ENCODE measurements at places on chromosomes 16 and 17. TPM values are rescaled to one million over a fixed set of nuclear protein-coding genes. Genes with fewer than 3 reads are reported as not detected.

POLG2 gene
- total RNA-seq, result 14.0 TPM

- DNase-seq, result no peak
Measured at GRCh38 chr17:43465049-43465448, 18.7 kb upstream of the DHX8 start.

DNA sequence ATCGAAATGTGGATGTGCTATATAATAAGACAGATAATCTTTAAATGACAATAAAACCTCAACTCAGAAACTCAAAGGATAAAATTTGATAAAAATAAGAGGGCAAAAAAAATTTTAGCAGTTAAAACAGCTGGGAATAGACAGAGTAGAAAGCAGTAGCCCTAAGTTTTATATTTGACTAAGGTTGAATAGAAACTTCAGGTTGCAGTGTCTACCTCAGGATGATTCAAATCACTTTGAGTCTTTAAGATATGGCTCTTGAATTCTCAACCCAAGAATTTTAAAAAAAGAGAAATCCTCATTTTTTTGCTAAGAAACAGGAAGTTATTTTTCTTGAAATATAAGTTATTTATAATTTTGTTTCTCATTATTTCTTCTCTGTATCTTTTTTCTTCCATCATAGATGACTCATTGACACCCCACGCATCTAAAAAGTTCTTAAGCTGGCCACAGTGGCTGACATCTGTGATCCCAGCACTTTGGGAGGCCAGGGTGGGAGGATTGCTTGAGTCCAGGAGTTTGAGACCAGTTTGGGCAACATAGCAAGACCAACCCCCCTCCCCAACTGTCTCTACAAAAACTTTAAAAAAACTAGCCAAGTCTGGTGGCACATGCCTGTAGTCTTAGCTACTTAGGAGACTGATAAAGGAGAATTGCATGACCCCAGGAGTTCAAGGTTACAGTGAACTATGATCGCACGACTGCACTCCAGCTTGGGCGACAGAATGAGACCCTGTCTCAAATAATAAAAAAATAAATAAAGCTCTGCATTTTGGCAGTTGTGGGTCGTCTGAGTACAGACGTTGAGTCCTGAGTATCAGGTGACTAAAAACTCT, 23.9 kb downstream of the NFAT5 start:
- DNase-seq, result no peak

FN3K gene
- total RNA-seq, result 13.0 TPM

DNA sequence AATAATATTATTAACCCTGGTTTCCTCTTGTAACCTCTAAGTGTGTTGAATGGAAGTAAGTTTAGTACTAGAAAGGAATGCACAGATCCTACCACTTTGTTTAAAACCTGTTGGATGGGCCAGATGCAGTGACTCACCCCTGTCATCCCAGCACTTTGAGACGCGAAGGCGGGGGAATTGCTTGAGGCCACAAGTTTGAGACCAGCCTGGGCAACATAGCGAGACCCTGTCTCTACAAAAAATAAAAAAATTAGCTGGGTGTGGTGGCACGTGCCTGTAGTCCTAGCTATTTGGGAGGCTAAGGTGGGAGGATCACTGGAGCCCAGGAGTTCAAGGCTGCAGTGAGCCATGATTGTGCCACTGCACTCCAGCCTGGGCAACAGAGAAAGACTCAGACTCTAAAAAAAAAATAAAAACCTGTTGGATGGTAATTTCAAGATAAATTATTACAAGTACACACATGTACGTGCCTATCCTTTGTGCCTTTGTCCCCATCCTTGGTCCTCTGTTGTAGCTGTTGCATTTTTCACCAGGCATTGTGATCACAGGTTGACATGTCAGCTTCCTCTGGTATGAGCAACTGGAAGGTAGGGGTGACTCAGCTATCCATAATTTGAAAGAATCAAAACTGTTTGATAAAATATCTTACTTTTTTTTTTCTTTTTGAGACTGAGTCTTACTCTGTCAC, 30.7 kb upstream of the METTL9 start:
- DNase-seq, result no peak

MVD gene
- 51.7 TPM for total RNA-seq

SMARCD2 gene
- total RNA-seq, result 90.8 TPM

DNA sequence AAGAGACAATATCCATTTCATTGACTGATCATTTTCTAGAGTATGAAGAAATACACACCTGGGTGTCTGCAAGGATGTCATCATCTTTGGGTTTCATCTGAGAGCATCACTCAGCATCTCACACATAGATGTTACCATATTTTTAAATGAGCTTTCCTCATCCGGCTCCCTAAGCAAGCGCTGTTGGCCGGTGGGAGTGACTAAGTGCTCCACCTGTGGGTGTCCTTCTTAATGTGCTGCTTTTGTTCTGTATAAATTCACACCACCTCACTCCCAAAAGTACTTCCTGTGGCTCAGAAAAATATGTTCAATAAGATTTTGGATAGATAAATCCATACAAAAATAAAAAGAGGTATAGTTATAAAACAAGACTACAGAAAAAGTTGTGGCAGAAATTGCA, 7.4 kb downstream of the SSTR2 start:
- DNase-seq, result no peak

GRCh38 chr17:5431949-5432556, 6.9 kb downstream of the C1QBP start:
- no peak for DNase-seq

ASGR1 gene
- total RNA-seq, result 6.5 TPM

DNA sequence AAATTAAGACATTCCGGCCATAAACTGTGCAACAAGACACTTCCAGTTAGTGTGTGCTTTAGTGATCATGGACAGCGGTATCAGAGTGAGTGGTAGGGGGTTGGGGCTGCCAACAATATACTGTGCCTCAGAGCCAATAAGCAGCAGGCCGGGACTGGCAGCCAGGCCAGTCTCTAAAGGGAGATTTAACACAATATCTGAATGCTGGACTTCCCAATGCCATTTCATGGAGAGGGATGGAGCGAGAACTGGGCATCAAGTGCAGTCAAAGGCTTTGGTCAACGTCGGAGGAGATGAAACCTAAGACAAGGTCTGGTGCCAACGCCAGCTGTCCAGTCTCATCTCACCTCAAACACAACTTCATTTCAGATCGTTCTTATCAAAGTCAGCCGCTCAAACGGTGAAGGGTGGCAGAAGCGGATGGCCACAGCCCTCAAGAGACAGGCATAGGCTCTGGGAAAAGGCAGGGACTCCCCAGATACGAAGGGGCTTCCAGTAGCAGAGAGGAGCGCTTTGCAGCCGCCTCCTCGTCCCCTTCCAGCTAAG, 935 bp downstream of the USP32 start:
- peak; percentile 37 for DNase-seq

GRCh38 chr16:16105646-16106045, 117.6 kb downstream of the ABCC6 start:
- no peak for DNase-seq

DNA sequence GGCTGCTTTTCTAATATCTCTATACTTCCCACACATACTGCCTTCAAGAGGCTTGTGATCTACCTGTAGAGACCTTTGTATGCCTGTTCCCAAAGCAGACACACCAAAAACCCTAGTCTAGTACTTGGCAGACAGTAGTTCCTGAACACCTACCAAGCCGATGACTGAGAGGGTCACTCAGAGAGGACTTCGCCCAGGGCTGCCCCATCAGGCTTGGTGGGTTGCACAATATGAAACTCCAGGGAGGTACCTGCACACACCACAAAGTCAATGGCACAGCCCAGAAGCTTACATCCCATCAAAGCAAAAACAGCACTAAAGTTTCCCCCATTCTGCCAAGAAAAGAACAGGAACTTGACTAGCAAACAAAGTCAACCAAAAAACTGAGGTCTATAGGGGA, 30.3 kb downstream of the ASPA start:
- no peak for DNase-seq

- peak; percentile 65 for DNase-seq
Measured at GRCh38 chr16:75160386-75160785, 12.1 kb downstream of the ZFP1 start.

DNA sequence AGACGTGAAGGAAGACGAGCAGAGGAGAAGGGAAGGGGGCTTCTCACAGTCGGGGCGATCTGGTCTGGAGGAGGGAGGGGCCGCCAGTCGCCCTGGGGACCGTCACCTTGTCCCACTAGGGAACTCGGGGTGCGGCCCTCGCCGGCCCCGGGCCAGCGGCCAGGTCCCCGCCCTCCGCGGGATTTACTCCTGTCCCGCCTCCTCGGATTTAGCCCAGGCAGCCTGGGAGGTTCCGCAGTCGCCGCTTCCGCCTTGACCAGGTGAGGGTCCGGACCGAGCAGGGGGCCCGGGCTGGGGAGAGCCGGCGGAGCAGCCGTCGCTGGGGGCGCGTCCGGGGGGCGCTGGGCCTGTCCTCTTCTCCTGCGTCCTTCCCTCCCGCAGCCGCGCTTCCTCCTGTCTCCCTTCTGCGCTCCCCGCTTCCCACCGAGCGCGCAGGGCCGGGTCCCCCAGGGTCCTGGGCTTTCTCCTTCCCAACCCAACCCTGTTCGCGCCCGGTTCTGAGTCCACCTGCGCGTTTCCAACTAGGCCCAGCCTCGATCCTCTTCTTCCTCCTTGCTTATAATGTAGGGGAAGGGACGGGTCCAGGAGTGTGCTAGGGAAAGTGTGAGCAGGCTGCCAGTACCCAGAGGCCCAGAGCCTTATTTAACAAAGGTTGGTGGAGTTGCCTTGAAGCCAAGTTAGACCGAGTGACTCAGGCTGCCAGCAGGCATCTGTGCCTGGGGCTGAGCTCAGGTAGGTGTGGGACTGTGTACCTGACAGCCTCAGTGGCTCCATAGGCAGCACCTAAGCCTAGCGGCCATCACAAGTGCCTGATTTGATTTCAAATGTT, at the start of gene TNK1:
TNK1 (plus strand) TSS at position 235 of the 829 bp plus-strand sequence. CDS start 1,838 bp downstream, outside the sequence.
- peak; percentile 80 for DNase-seq

DNA sequence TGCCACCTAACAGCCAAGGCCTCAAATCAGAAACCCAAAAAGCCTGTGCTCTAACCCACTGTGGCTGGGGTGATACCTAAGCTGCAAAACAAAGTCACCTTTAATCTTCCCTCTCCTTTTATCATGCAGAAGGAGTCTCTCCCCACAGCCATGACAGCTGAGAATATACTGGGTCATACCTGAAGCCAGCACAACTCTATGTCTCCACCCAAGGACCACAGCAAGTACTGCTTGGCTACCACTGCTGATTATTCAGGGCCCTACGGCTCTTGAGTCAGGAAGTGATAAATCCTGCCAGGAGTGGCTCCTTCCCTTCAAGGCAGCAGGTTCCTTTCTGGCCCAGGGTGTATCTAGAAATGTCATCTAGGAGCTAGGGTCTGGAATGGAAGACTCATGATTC, 151.5 kb upstream of the TOM1L1 start:
- DNase-seq, result no peak

- no peak for DNase-seq
Measured at GRCh38 chr17:37109731-37110710, 161.3 kb downstream of the AATF start.

OTOP3 gene
- not detected for total RNA-seq

- DNase-seq, result no peak
Measured at GRCh38 chr17:51580869-51581268, 320.5 kb downstream of the UTP18 start.

GRCh38 chr17:43611230-43611969, 50.3 kb downstream of the MEOX1 start:
- DNase-seq, result no peak

DNA sequence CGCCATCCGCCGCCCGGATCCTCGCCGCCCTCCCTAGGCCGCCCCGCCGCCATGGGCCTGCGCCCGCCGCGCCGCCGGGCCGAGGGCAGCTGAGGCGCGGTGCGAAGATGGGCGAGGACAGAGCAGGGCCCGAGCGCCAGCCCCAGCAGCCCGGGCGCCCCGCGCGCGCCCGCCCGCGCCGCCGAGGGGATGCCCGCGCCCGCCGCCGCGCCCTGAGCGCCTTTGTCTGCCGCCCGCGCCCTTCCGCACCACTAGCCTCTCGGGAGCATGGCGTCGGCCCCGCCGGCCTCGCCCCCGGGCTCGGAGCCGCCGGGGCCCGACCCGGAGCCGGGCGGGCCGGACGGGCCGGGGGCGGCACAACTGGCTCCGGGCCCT, 278 bp downstream of the RAB11FIP3 start:
- no peak for DNase-seq

DNA sequence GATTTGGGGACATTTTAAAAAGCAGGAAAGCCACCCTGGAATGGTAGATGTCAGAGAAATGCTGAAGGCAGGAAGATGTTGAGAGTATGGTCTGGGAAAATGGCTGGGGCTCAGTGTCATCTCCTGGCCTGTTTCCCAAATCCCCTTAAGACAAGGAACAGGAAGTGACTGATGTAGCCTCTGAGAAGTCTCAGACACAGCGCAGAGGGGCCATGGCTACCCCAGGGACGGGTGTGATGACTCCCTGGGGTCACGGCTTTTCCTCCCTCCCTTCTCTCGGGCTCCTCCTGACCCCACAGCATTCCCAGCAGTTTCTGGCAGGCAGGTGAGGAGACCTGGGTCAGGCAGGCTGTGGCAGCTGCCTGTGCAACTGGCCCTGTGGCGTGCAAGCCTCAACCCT, 45.4 kb downstream of the RAP1GAP2 start:
- no peak for DNase-seq

CDH1 gene
- 286 TPM for total RNA-seq

- DNase-seq, result no peak
Measured at GRCh38 chr17:55343900-55344513, 77.6 kb downstream of the MMD start.

DNA sequence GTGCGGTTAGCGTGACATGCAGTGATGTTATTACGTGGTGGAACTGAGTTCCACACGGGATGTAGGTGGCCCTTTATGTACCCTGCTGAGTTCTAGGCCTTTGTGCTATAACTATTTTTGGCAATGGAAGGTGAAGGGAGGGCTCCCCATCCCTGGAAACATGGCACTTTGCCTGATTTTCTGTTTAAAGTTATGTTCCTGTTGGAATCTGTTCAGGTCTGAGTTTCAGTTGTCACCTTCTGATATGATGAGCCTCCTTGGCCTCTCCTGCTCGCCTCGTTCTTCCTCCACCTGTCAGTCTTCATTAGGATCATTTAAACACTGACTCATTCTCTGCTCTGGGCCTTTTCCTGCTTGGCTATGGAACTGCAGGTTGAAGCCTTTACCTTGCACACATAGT, 200.6 kb downstream of the FTO start:
- DNase-seq, result no peak

DNA sequence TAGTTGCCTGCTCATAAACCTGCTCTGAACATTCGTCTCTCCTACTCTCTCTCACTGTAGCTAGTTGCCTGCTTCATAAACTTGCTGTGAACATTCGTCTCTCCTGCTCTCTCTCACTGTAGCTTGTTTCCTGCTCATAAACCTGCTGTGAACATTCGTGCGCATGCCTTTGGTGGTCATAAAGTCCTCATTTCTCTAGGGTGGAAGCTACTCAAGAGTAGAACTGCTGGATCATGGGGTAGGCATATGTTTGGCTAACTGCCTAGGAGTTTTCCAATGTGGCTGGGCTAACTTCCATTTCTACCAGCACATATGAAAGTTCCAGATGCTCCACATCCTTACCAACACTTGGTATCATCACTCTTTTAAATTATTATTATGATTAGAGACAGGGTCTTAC, 174.6 kb upstream of the RPH3AL start:
- DNase-seq, result no peak

FBXW10B gene
- total RNA-seq, result 18.4 TPM

KRTAP2-2 gene
- not detected for total RNA-seq

ENPP7 gene
- total RNA-seq, result not detected
